A549 (cell line): ENCODE measurements at places on chromosomes 7 and 10.

GRCh38 chr10:78190051-78190825 is 156.6 kb downstream of the RPS24 start:
- no peak for DNase-seq

GRCh38 chr7:152733286-152733934 is 26.1 kb upstream of the ACTR3B start:
- DNase-seq = peak; percentile 34

DNA sequence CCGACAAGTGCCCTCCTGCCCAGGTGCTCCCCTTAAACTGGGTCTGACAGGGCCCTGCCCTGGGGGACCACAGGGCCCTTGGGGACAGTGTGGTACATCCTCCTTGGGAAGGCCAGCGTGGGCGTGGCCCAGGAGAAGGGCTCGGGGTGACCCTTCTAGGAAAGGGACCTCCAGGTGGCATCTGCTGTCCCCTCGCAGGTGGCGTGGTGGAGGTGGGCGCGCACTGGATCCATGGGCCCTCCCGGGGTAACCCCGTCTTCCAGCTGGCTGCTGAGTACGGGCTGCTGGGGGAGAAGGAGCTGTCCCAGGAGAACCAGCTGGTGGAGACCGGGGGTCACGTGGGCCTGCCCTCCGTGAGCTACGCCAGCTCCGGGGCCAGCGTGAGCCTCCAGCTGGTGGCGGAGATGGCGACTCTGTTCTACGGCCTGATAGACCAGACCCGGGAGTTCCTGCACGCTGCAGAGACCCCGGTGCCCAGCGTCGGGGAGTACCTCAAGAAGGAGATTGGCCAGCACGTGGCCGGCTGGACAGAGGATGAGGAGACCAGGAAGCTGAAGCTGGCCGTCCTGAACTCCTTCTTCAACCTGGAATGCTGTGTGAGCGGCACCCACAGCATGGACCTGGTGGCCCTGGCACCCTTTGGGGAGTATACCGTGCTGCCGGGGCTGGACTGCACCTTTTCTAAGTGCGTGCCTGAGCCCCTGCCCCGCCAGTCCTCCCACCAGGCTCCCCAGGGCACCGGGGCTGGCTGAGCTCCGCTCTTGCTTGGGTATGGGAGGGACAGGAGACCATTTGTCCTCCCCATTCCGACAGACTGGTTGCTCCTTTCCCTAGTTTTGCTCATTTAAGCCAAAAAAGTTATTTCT is 972 bp downstream of the PAOX start:
- DNase-seq = no peak

- no peak for DNase-seq
Measured at GRCh38 chr10:94878649-94879048, 59.8 kb upstream of the CYP2C9 start.

DNA sequence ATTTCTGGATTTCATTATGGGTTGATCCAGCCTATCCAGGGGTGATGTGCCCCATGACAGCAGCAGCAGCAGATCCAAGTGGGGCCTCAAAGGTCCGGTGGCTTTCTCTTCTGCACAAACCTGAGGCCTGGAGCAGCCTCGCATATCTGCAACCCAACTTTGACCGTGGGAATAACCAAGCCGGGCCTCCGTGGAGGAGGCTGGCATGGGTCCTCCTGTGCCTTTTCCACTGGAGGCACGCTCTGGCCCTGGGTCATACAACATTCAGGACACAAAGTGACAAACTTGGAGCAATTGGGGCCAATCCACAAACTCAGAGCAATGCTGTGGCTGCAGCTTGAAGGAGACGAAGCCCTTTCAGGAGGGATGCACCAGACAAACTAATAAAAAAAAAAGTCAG is 330.0 kb upstream of the MKI67 start:
- no peak for DNase-seq

- no peak for DNase-seq
Measured at GRCh38 chr10:111821871-111822270, 361.7 kb downstream of the GPAM start.
